GM03348 (cell line): ENCODE measurements at places on chromosomes 7 and 10.

GRCh38 chr7:93015779-93016481 is 101.8 kb downstream of the SAMD9 start:
- peak; percentile 34 for DNase-seq

DNA sequence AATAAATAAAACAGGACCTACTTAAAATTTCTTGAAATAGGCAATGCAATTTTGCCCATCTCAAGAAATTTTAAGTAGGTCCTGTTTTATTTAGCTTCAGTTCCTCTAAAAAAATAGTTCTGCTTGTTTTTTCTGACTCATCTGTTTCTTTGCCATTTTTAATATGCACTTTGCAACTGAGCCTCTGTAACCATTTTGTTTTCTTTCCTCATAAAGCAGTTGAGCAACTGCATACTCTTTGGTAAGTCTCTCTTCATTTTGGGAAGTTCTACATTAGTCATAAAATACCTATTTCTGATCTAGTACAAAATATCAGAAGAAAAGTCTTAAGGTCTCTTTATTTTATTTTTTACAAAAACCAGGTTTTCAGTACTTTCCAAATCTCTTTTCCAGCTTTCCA is 18.0 kb downstream of the TAS2R40 start:
- DNase-seq: peak; percentile 34

DNA sequence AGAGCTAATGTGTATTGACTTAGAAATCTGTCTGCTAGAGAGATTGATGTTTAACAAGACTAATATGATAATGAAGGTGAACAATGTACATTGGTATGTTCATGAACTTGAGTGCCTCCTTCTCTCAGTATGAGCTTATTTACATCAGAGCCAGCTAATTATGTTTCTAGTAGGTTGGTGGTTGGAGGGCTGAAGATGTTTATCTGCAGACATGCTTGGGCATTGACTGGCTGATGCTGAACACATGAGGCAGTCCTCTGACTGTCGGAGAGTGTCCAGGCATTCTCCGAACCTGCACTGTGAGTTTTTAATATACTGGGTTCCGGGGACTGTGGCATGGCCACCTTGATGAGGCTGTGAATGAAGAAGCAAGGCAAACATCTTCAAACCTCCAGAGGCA is 47.5 kb downstream of the BMPER start:
- DNase-seq: no peak

DNA sequence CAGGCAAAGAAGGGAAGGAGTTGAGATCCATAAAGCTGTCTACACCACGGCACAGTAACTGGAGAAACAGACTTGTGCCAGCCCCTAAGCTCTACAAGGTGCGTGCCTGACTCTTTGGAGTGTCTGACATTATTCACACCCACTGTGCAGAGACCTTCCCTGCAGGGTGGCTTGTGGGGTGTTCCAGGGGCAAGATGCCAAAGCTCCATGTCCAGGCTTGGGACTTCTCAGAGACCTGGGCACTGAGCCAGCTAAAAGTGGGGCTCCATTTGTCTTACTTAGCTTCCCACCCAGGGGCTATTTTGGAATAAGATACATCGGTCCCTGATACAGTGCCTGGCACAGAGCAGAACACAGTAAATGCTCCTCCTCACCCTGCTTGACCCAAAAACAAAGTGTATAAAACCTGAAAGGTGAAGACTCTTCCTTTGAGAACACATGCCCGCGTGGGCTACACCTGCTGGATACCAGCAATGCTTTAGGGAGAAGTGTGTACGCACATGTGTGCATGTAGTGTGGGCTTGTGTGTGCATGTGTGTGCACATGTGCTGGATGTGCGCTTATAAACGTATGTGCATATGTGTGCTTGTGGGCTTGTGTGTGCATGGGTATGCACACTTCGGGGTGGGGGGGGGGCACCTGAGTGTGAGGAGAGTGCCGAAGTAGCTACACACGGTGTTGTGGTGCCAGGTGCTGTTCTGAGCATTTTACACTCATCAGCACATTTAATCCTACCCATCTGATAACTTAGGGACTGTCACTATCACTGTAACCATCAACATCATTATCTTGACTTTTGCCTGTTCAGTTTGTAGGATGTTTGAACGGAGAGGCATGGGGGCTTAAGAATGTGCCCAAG is 143.0 kb downstream of the ARHGAP22 start:
- no peak for DNase-seq

DNA sequence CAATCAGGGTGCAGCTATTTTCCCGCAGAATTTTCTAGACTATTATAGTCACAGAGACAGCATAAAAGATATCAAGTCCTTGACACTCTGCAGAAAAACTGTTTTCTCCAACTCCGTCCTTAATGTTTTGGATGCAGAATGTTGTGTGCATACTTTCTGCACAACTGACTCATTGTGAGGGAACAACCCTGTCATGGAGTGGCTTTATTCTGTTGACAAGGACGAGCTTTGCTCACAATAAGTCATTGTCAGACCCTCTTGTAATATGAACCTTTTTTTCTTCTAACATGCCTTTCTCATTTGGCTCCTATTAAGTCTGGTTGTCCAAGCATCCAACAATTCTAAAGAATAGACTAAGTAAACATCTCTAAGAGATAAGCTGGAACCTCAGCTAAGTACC is 17.3 kb downstream of the ABCB4 start:
- no peak for DNase-seq

- DNase-seq: no peak
Observed at GRCh38 chr7:44269417-44269816, 56.0 kb downstream of the CAMK2B start.

- DNase-seq: no peak
Observed at GRCh38 chr10:100007231-100008141, 2.3 kb downstream of the DNMBP start.

GRCh38 chr10:48655411-48656240 is 29.0 kb upstream of the WDFY4 start:
- DNase-seq: peak; percentile 85

- DNase-seq: no peak
Observed at GRCh38 chr7:32215697-32216096, 145.5 kb upstream of the PDE1C start.

- no peak for DNase-seq
Observed at GRCh38 chr7:1487466-1487865, 16.7 kb downstream of the INTS1 start.

DNA sequence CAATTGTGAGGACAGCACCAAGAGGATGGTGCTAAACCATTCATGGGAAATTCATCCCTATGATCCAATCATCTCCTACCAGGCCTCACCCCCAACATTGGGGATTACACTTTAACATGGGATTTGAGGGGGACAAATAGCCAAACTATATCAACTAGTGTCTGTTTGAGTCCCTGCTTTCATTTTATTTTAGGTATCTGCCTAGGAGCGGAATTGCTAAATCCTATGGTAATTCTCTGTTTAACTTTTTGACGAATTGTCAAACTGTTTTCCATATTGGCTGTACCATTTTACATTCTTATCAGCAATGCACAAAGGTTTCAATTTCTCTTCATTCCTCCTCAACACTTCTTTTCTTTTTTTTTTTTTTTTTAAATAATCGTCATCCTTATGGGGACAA is 318.4 kb upstream of the NRP1 start:
- DNase-seq: no peak

DNA sequence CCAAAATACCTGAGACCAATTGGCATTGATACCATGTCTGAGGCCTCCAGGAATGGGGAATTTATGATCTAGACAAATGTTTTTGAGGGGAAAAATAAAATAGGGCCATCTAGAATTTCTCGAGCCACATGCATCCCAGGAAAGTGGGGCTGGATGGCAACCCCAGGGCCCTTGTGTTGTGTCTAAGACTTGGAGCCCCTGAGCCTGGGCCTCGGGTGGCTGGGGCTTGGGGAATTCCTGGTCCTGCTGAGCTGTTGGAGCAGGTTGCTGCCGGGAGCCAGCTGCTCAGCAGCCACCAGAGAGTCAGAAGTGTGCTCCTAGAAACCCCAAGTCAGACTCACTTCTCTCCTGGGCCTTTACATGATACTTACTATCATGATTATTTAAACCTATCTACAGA is 172.9 kb downstream of the WDR37 start:
- DNase-seq: no peak

GRCh38 chr7:40916813-40917212 is 782.0 kb downstream of the SUGCT start:
- no peak for DNase-seq

DNA sequence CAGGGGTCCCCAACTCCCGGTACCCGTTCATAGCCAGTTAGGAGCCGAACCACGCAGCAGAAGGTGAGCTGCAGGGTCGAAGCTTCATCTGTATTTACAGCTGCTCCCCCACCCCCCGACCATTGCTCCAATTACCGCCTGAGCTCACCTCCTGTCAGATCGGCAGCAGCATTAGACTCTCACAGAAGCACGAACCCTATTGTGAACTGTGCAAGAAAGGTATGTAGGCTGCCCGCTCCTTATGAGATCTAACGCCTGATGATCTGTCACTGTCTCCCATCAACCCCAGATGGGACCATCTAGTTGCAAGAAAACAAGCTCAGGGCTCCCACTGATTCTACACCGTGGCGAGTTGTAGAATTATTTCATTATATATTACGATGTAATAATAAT is 14.6 kb upstream of the AZGP1 start:
- no peak for DNase-seq

GRCh38 chr7:49845626-49846025 is 72.2 kb downstream of the VWC2 start:
- DNase-seq: no peak

- no peak for DNase-seq
Observed at GRCh38 chr10:109696981-109697775, 226.1 kb downstream of the XPNPEP1 start.

GRCh38 chr7:17502213-17503060 is 204.0 kb downstream of the AHR start:
- no peak for DNase-seq

- DNase-seq: no peak
Observed at GRCh38 chr7:126589068-126589684, 663.6 kb downstream of the GRM8 start.

DNA sequence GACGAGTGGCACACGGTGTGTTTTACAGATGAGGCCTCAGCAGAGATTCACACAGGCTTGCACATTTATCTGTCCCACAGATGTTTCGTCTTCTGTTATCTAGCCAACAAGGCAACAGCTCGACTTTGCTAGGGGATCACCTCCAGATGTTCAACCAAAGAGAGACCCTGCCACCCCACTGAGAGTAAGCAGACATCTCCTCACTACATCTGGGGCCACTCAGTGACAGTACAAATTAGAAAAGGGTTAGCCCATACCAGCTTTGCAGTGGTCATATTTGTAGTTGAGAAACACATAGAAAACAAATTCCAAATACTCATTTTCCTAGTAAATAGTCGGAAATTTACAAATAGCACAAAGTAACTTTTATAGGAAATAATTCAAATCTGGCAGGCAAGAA is 164.2 kb downstream of the HDAC9 start:
- peak; percentile 4 for DNase-seq

GRCh38 chr10:72275351-72276012 is 1.8 kb downstream of the DDIT4 start:
- DNase-seq: no peak

GRCh38 chr10:108388706-108389105 is 1224.2 kb upstream of the SORCS1 start:
- DNase-seq: no peak

GRCh38 chr10:77609781-77610272 is 27.8 kb downstream of the KCNMA1 start:
- no peak for DNase-seq

- peak; percentile 26 for DNase-seq
Observed at GRCh38 chr7:143954135-143954534, 509 bp upstream of the OR2F1 start.

DNA sequence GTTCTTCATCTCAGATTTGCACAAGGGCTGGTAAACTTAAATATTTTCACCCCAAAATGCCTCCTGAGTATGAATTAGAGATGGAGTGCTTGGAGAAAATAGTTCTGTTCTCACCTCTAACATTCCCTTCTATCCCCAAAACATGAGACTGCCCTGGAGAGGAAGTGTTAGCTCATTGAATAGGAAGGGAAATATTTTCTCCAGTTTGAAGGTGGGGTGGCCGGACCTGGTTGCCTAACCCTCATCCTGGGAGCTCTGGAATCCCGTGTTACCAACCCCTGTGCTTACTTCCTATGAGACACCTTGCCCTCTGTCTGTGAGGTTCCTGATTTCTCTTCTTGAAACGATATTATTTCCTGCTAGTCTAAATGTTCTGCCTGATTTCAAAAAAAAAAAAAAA is 779 bp downstream of the IFIT2 start:
- no peak for DNase-seq

- DNase-seq: peak; percentile 54
Observed at GRCh38 chr7:30596014-30596641, 1.4 kb downstream of the GARS1 start.

GRCh38 chr7:30865076-30865475 is 46.6 kb upstream of the AQP1 start:
- no peak for DNase-seq

DNA sequence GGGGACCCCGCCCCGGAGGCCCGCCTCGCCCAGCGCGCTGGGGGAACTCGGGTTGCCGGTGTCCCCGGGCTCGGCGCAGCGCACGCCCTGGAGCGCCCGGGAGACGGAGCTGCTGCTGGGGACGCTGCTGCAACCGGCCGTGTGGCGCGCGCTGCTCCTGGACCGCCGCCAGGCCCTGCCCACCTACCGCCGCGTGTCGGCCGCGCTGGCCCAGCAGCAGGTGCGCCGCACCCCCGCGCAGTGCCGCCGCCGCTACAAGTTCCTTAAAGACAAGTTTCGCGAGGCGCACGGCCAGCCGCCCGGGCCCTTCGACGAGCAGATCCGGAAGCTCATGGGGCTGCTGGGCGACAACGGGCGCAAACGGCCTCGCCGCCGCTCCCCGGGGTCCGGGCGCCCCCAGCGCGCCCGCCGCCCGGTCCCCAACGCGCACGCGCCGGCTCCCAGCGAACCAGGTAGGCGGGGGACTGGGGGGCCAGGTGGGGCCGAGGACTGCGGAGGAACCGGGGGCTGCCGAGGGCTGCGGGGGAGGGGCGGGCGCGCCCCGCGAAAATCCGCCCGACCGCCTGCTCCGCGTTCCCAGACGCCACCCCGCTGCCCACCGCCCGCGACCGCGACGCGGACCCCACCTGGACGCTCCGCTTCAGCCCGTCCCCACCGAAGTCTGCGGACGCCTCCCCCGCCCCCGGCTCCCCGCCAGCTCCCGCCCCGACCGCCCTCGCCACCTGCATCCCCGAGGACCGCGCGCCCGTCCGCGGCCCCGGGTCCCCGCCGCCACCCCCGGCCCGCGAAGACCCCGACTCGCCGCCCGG is 574 bp downstream of the UTF1 start:
- no peak for DNase-seq

GRCh38 chr10:71123023-71123422 is 89.3 kb upstream of the UNC5B start:
- no peak for DNase-seq

- no peak for DNase-seq
Observed at GRCh38 chr7:23161482-23161881, 20.4 kb upstream of the NUP42 start.

- DNase-seq: peak; percentile 20
Observed at GRCh38 chr7:42235741-42236161, 1.3 kb downstream of the GLI3 start.

- no peak for DNase-seq
Observed at GRCh38 chr7:40599836-40600235, 465.0 kb downstream of the SUGCT start.

- no peak for DNase-seq
Observed at GRCh38 chr10:86583983-86584382, 62.4 kb upstream of the WAPL start.
